T-cell (primary cell): ENCODE measurements at places on chromosomes 3 and 15.

- DNase-seq: no peak
Observed at GRCh38 chr15:60760646-60761504, 281.9 kb upstream of the ICE2 start.

GRCh38 chr3:41175365-41175764, 23.9 kb upstream of the CTNNB1 start:
- no peak for DNase-seq

- no peak for DNase-seq
Observed at GRCh38 chr3:21100656-21101359, 650.2 kb downstream of the ZNF385D start.

- no peak for DNase-seq
Observed at GRCh38 chr15:66503780-66504562, 684 bp downstream of the RPL4 start.

DNA sequence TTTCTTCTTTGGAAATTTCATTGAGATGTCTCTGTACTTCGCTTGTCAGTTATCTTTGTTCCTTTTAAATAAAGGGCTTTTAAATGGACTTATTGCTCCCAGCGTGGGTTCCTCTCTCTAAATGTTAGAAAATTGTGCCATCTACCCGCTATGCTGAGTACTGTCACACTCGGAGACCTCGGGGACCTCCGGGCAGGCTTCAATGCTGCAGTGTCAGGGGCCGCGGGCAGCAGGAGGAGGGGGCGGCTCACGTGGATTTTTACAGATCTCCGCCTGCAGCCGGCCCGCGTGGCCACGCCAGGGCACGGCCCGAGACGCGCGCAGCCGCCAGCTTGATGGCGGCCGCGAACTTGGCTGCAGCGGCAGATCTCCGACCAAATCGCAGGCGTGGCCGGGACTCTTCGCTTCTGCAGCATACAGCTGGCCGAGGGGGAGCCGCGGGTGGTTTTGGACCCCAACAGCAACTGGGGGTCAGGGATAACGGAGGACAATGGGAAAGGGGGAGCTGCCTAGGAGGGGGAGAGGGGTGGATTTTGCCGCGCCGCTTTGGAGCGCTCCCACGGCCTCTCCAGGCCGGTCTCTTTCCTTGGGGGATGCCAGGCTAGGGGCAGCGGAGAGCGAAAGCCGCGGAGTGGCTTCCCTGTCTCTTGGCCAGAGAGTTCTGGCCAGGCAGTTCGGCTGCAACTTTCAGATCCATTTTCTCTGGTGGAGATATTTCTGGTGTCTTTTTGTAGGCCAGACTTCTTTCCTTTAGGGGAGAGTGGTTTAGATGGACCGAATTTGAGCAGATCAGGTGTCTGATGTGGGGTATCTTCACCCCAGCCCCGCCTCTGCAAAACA, 15.3 kb downstream of the NR2F2 start:
- DNase-seq: no peak

- no peak for DNase-seq
Observed at GRCh38 chr15:75356517-75356916, 9.7 kb downstream of the NEIL1 start.

DNA sequence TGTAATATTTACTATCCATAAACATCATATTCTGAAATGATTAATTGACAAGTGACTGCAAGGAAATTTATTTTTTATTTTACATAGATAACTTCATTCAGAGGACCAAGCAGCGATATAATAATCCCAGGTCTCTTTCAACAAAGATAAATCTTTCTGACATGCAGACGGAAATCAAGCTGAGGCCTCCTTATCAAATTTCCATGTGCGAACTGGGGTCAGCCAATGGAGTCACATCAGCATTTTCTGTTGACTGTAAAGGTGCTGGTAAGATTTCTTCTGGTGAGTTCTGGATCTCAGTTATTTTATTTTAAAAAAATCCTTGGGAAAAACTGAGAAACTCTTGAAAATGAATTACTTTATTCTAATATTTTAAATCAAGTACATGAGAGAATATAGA, 23.3 kb downstream of the SEC22A start:
- no peak for DNase-seq

- DNase-seq: no peak
Observed at GRCh38 chr3:123735456-123735855, 148.7 kb downstream of the MYLK start.

DNA sequence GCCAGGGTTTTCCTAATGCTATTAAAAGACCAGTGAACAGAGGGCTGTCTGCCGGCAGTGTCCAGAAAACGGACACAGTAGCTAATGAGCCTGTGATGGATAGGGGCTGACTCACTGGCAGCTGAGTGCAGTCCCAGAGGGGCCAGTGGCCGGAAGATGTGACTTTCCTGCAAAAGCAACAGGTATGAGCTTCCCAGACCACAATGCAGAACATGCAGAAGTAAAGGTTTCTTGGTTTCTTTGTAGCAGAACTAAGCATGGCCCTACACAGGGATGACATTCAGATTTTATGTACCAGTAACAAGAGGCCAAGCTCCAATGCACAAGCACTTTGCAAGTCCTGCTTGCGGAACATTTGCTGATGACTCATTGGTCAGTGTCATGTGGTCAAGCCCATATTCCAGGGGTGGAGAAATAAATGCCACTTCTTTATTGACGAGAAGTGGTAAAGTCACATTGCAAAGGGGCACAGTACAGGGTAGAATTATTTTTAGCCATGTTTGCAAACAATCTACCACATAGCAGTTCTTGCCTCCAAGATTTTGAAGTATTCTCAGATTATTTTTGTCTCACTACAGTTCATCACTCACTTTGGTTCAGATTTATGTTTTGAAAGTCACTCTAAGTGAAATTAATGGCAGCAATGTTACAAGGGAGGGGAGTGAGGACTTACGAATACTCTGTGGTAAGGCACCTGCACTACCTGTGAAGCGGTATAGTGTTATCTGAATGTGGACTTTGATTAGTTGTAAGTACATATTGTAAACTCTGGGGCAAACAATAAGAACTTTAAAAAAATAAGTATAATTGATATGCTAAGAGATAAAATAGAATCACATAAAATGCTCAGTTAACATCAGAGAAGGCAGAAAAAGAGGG, 263.3 kb downstream of the ABHD5 start:
- no peak for DNase-seq

GRCh38 chr15:78360367-78360801, 20.2 kb downstream of the CRABP1 start:
- DNase-seq: no peak

DNA sequence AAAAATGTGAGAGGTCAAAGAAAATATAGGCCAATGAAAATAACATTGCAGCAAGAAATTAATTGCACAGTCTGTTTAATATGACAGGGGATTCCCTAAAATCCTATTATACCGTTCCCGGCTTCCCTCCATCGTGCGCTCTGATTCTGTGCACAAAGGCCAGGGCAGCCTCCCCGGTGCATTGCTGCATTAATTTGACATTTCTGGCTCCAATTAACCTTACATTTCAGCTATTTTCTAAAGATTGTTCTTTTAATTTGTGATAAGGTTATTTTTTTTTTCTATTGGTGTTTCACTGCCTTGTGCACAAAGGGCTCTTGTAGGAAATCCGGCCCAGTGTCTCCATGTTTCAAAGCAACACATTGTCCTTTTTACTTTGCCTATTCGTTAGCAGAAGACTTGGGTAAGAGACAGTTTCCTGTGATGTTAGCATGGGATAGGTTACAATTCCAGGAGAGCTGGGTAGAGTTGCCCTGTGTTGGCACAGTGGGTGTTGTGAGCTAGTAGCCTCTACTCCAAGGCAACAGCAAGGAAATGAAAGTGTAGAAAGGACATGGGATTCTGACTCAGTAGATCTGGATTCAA, 257.3 kb upstream of the IGF1R start:
- no peak for DNase-seq

GRCh38 chr3:194931865-194932264, 246.2 kb downstream of the FAM43A start:
- DNase-seq: no peak

- no peak for DNase-seq
Observed at GRCh38 chr3:191648787-191649186, 187.8 kb downstream of the PYDC2 start.

- no peak for DNase-seq
Observed at GRCh38 chr3:10779293-10779805, 36.7 kb upstream of the SLC6A11 start.

- no peak for DNase-seq
Observed at GRCh38 chr3:108130701-108131474, 40.1 kb upstream of the CD47 start.

DNA sequence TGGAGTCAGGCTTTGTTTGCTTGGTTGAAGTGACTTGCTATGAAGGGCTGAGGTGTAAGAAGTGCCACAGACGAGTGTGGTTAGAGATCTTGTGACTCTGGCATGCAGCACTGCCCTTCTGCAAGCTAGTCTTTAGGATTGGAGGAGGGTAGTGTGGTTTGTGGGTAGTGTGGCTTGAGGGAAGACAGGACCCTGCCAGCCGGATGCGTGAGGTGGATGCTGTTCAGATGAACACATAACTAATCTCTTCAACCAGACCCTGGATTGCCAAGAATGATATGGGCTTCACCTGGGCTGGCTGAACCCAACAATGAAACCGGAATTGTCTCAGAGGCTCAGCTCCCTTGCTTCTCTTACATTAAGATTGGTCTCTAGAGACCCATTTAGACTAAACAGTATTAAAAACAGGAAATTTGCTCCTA, 32.7 kb downstream of the STARD9 start:
- peak; percentile 18 for DNase-seq

DNA sequence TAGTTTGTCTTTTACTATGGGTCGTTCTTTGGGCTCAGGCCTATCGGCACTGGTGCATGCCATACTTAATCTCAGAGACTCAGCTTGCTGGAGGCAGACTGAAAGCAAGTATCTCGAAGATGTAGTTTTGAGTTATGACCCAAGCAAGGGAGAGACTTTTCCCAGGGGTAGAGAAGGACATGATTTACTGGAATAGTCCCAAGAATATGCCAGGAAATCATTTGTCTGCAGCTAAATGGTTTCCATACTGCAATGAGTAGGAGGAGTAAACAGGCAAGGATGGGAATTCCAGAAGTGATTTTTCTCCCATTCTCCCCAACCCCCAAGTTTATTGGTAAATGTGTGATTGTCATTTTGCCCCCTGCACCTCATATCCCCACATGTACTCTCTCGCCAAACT, 35.4 kb upstream of the LACTB start:
- no peak for DNase-seq

DNA sequence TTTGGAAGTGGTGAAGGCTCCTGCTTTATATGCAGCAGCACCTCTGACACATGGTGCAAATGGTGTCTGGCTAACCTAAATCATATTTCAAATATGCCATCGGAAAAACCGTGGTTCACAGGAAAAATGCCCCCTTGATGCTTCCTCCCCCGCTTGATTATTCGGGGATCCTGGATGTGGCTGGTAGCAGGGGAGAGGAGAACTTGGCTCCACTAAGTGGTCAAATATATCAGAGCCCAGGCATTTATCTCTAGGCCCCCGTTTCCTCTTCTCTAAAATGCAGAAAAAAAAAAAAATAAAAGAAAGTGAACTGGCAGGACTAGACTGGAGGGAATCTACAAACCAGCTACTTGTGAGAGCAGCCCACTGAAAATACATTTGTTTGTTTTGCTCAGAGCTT, 18.2 kb upstream of the ATP2B2 start:
- DNase-seq: no peak

DNA sequence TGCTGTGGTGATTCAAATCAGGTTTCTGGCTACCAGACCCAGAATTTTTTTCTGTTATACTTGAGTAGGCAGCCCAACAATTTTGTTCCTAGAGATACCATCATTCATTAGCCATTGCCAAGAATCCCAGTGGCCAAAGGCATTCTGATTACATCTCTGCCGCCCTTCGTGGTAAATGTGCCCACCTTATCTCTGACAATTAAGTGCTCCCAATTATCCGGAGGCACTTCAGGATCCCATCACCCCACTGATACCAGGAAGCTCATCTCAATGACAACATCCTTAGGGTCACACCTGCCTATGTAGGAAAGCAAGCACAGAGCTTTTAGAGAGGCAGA, 43.2 kb upstream of the RPL35A start:
- DNase-seq: no peak

DNA sequence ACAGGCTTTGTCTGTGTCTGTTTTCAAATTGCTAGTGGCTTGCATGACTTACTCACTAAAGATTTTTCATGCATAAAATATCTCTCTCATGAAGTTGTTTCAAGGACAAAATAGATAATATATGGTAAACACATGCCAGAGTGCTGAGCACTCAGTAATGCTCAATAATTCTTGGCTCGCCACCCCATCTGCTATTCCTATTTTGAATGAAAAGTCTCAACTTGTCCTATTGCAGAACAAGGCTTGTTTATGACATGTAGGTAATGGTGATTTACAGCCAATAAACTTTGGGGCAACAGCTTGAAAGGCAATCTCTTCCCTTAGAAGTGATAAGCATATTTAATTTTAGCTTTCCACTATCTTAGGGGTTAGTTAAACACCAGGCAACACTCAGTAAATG, 789.0 kb upstream of the ROBO1 start:
- no peak for DNase-seq

DNA sequence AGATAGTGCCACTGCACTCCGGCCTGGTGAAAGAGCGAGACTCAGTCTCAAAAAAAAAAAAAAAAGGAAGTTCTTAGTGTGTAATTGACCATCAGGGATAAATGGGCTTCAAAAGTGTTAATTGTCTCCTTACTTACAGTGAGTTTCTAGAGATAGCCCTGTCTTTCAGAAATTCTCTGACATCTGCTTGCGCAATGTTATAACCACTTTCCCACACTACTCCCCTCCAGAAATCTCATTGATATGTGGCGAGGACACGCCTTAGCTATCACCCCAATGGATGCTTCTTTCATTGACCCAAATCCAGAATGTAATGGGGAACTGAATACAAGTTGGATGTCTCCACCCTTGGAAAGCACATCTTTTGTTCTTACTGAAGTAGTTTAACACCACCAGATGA, 70.9 kb downstream of the GMPS start:
- no peak for DNase-seq

DNA sequence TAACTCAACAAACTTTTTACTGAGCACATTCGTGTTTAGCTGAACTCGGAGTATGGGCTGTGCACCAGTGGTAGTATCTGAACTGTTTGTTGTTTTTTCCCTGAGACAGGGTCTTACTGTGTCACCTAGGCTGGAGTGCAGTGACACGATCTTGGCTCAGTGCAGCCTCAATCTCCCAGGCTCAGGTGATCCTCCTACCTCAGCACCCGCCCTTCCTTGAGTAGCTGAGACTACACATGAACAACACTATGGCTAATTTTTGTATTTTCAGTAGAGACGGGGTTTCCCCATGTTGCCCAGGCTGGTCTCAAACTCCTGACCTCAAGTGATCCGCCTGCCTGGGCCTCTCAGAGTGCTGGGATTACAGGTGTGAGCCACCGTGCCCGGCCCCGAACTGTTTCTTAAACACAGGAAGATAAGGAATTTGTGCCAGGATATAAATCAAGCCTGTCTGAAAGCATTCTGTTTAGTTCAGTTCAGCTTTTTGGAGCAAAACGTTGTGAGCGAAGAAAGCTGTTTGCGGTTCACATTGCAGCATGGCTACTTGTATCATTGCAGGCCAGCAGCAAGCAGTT, 40.4 kb upstream of the SKOR1 start:
- no peak for DNase-seq

DNA sequence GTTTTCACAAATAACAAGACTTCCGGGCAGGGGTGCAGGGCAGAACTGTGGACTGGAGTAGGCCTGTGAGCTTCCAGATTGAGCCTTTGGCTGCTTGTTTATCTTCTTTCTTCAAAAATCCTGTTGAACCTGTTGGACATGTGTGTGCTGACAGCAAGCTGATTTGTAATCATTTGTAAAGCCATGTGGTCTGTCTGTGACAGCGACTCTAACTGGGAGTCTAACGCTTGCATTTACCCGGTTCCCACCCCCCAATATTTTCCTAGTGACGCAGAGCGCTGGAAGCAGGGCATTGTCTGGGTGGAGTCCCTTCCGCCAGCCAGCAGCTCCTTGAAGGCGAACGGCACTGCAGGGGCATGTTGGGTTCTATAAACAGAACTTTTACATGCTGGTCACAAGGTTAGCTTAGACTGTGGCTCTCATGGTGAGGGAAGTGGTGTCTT, 85.7 kb upstream of the MYZAP start:
- DNase-seq: no peak
